NCI-H226 (cell line): ENCODE measurements at places on chromosomes 2 and 18.

DNA sequence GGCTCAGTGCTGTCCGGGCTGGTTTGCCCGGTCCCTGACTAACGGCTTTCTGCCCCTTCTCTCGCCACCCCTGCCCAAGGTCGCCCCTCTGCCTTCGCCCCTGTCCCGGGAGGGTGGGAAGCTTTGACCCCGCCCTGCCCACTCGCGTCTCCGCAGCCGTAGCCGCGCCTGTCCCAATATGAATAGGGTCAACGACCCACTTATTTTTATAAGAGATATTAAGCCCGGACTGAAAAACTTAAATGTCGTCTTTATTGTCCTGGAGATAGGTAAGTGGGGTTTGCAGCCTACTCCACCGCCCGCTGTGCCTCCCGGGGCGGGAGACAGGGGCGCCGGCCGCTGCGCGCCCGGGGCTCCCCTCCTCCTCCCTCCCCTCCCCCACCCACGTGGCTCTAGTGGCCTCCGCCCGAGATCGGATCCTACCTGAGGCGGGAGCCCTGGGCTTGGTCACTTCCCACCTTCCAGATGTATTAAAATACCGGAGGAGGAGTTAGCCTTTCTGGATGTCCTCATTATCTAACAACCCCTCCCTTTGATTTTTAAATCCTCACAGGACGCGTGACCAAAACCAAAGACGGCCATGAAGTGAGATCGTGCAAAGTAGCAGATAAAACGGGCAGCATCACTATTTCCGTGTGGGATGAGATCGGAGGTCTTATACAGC, 633 bp downstream of the NABP1 start:
- peak; percentile 64 for DNase-seq

DNA sequence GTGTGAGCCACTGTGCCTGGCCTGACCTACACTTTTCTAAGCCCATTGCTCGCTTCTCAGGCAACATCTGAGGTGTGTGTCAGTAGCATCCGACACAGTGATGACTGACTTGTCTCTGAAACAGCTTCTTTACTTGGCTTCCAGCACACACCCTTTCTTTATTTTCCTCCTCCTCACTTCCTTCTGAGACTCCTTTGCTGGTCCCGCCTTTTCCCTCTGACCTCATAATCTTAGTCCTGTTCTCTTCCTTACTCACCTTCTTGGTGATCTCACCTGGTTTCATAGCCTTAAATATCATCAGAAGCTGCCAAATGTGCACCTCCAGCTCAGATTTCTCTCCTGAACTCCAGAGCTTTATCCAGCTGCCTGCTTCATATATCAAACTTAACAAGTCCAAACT, 66.6 kb upstream of the PELI1 start:
- DNase-seq, result no peak

DNA sequence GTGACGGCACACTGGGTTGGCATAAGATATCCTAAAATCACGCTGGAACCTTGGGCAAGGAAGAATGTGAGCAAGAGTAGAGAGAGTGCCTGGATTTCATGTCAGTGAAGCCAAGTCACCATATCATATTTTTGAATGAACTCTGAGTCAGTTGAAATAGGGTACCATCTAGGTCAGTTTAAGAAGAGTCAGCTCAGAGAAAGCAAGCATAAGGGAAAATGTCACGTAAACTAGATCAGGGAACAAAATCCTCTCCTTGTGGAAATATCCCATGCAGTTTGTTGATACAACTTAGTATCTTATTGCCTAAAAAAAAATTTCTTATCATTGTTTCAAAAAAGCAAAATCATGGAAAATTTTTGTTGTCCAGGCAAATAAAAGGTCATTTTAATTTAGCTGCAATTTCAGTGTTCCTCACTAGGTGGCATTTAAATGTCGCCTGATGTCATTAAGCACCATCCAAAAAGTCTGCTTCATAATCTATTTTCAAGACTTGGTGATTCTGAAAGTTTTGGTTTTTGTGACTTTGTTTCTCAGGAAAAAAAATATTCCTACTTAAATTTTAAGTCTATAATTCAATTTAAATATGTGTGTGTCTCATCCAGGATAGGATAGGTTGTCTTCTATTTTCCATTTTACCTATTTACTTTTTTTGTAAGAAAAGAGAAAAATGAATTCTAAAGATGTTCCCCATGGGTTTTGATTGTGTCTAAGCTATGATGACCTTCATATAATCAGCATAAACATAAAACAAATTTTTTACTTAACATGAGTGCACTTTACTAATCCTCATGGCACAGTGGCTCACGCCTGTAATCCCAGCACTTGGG, 19.6 kb downstream of the RSAD2 start:
- DNase-seq, result no peak

GRCh38 chr2:238527565-238527964, 100.8 kb downstream of the ASB1 start:
- DNase-seq, result no peak

DNA sequence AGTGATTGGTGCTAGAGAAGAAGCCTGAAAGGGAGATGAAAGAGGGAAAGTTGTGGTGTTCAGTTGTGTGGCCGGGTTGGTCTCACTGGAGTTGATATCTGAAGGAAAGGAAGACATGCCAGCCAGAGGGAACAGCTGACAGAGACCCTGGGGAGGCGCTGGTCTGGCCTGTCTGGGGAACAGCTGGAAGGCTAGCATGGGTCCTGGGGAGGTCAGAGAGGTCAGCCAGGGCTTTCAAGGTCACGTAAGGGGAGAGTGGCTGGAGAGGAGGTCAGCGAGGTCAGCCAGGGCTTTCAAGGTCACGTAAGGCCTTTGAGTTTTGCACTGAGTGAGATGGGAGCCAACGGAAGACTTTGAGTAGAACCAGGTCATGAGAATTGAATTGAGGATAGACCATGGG, 11.0 kb downstream of the DYSF start:
- DNase-seq, result no peak

DNA sequence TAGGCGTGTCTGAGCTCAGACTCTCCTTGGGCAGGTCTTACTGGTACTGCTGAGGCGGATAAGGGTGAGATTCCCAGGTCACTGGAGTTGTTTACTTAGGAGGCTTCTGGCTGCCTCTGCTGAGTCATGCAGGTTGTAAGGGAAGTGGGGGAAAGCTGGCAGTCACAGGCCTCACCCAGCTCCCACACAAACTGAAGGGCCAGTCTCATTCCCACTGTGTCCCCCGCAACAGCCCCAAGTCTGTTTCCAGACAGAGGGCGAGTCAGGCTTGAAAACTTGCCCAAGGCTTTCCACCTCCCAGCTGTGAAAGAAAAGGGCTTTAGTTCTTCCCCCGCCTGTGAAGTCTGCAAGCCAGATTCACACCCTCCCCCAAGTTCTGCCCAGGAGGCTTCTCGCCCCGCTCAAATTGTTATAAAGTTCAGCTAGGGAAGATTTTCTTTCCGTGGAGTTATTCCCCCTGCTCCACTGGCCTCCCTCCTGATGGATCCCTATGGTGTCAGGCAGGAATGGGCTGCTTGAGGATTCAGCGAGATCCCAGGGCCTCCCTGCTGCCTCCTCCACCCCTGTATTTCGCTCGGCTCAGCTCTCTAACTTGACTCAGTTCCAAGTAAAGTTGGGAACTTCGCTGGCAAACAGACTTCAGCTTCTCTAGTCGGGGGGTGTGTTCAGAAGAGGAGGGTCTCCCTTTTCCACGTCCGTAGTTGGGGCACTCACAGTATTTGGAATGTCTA, 248.6 kb downstream of the NR4A2 start:
- peak; percentile 67 for DNase-seq

DNA sequence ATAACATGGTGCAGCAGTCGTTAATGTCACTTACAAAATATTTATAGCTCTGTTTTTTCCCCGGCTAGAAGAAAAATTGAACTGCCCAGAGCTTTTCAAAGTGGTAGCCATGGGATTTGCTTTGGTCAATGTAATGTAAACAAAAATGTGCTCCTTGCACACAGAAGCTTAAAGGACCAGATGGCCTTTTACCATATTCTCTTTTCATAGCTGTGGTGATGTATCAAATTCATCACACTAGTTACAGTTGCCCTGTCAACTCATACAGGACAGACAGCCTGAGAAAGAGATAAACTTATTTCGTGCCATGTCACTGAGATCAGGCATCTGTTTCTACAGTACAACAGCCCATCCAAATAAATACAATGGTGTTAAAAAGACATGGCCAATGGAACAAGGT, 368.1 kb upstream of the CDH19 start:
- DNase-seq, result no peak

DNA sequence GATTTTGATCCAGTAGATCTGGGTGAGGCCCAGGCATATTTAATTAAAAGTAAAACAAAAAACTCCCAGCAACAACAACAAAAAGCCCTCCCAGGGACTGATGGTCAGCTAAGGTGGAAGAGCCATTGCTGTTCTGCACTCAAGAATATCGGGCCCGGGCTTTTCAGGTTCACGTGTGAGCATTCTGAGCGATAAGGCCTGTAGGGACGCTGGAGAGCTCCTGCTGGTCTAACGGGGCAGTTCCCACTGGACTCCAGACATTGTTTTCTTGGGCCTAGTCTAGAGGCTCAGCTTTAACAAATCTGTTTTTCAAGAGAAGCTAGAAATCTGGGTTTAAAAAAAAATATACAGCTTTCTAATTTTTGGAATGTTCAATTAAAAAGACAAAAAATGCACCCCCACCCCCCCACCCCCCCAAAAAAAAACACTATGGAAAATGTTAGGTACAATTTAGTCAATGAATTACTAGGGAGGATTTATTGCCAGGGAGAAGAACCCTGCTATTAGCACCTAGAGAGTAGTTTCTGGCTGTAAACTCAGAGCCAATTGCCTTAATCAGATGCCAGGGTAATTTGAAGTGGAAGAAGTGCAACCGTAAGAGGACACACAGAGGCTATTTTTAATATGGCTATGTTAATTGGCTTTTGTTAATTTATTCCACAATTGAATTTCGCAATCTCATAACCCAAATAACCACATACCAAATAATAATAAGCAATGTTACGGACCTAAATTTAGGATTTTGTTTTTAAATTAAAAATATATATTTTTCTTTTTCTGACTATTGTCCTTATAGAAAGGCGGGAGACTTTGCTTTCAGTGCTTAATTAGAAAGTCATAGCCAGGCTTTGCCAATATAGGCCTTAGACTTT, 78.9 kb downstream of the MAP4K4 start:
- no peak for DNase-seq

DNA sequence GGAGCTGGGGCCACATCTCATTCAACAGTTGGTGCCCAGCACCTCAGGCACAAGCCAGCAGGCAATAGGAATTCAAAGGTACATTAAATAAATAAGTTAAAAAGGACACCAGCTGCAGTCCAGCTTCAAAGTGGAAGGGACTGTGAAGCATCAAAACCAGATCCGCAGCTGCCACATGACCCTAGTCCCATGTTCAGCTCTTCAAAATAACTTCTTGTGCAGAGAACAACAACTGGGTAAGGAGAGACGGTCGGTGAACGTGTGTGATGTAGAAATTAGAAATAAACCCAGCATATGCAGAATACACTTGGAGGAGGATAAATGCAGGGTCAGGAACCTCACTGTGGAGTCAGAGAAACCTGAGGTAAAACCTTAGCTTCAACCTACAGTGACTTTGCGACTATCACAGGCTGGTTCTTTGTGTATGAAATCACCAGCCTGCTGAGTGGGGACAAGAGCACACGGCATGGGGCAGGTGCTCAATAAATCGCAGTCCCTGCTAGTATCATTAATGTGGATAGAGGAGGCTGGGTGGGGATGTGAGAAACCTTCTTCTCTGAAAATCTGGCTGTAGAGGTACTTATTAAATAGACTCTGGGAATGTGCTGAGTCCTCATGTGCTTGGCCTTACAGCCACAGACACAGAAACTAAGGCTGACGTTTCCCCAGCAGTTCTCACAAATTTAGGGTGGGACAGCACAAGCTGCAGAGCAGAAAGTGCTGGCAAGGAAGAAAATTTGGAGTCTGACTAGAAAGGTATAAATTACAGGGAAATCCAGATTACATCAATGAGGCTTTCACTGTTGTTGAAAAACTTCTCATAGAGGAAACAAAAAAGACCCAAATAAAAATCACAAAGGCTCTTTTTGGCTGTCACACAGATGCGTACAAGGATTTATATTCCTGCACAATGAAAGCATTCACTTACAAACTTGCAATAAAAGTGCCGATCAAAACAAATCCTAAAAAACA, 20.7 kb downstream of the FBXO15 start:
- no peak for DNase-seq

DNA sequence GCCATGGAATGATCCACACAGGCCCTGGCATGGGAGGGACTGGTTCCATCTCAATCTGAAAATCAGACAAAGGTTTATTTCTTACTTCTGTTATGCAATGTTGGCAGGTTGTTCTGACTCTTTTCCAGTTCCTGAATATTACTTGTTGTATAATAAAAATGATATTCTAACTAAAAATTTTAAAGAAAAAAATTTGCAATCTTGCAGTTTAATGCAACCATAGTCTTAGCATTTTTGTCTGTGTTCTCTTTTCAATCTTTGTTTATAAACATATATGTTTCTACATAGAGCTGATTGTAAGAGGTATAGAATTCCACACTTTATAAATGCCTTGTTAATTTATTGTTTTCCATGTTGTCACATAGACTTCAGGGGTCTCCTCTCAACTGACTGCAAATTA, 143.4 kb downstream of the RPIA start:
- no peak for DNase-seq

- DNase-seq, result no peak
These were observed 435.8 kb upstream of the DDX18 start for GRCh38 chr2:117378653-117379052.

DNA sequence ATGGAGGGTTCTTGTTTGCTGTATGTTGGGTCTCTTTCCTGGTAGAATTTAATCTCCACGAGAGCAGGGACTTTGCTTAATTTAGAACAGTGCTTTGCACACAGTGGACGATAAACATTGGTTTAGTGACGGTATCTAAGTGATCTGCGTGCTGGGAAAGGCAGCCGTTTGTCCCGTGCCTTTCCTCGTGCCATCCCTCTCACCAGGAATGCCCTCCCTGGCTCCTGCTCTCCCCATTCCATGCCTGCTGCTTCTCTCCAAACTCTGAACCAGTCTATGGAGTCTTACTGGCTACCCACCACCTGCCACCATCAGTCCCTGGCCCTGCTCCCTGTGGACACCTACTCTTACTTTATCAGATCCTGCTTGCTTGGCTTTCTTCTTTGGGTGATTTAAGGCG, 27.3 kb upstream of the TNP1 start:
- DNase-seq, result no peak

- DNase-seq, result no peak
These were observed 120.3 kb upstream of the DSEL start for GRCh38 chr18:67636597-67637385.

DNA sequence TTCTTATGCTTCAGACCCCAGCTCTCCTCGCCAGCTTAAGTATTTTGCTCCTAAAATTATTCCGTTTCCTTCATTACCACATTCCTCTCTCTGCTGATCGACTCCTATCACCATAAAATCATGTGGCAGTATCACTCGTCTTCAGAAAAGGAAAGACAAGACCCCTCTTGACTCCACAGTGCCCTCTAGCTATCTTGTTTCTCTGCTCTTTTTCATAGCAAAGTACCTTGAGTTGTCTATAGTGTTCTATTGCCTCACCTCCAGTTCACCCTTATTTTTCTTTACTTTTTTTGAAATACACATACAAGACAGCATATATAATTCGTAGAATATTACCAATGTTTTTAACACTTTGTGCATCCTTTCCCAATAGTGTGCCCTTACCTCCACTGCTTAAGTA, 273.2 kb upstream of the SIX3 start:
- no peak for DNase-seq

- DNase-seq, result no peak
These were observed 109.4 kb downstream of the TDRD15 start for GRCh38 chr2:21233194-21233593.

- DNase-seq, result no peak
These were observed 5.4 kb downstream of the CACNB4 start for GRCh38 chr2:152093464-152093863.

GRCh38 chr2:112881217-112881985, 29.6 kb upstream of the IL37 start:
- peak; percentile 95 for DNase-seq

- DNase-seq, result no peak
These were observed 15.6 kb downstream of the CHMP1B start for GRCh38 chr18:11866764-11867163.
